ENCODE measurements at places on chromosomes 12 and 14. TPM values are rescaled to one million over a fixed set of nuclear protein-coding genes. Genes with fewer than 3 reads are reported as not detected.

GRCh38 chr12:122048151-122048550 lies 26.5 kb downstream of the BCL7A start:
- DNase-seq: no peak

- no peak for DNase-seq
These were observed 7.7 kb downstream of the KCNA5 start for GRCh38 chr12:5051334-5051733.

DNA sequence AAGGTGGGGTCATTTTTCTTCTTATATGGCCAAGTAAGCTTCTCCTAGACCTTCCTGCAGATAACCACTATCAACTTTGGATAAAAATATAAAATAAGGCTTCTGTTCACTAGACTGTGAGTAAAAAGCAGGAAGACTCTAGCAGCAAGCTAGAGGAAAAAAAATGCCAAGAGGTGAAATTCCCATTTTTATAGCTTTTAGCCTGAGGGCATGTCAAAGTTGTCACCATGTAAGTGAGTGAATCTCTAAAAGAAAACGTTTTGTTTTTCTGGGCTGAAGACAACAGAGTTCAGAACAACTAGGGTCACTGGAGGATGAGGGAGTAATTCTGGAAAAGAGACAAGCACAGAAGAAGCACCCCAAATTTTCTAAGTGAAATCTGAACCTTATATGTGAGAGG lies 143.9 kb upstream of the DIO3 start:
- DNase-seq: no peak

Gene ATG14
- 9.0 TPM for total RNA-seq

DNA sequence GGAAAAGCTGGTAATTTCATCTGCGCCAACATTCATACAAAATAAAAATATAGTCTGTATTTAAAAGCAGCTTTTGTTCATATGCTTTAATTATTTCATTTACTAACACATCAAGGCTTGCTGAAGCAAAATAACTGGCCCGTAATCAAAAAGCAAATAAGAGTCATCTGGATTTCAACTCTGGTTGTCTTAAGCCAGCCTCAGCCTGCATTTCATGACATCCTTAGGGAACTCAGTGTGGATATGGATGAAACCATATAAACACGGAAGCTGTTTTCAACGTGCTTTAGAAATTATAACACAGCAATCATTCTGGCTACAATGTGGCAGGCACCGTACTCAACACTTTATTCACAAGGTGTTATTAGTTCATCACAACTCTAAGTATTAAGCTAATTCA lies 852 bp downstream of the COX16 start:
- DNase-seq: no peak

- no peak for DNase-seq
These were observed 105.4 kb downstream of the FBXL14 start for GRCh38 chr12:1488908-1489381.

GRCh38 chr12:60194678-60195077 lies 598.8 kb downstream of the SLC16A7 start:
- DNase-seq: no peak

Gene TMPRSS12
- not detected for total RNA-seq

Data from left lung (tissue), 14 donors.